ENCODE measurements at places on chromosomes 3 and 15.

DNA sequence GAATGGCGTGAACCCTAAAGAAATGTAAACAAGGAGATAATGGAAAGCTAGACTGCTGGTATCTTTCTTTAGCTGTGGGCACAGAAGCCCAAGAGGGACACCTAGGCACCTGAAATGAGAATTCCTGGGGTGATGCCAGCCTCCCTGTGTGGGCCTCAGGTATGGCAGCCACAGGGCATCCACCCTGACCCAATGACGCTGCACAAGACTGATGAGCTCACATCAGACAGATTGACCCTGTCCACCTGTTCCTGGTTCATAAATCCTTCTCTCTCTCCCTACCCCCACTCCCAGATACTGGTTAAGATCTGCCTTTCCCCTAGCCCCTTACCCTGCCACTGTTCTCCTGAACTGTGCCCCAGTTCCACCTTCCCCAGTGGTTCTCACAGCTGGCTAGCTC, 1.5 kb downstream of the GLB1 start:
- no peak for DNase-seq

GRCh38 chr3:54360320-54360719, 238.0 kb downstream of the CACNA2D3 start:
- no peak for DNase-seq

DNA sequence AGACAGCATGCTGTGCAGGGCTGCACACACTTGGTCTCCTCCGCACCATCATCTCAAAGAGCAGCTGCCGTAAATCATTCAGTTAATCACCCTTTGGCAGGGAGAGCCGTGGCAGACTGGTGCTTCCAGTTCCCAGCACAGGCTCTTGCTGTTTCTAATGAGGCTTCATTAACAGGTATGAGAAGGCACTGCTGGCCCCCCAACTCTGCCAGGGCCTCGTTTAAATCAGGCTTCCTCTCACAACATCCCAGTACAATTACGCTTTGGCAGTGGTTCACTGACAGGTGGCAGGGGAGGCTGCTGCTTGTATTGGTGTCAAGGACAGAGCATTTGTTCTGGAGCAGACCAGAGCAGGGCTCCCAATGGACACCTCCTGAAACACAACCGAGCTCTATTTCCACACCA, 77.1 kb downstream of the BFSP2 start:
- no peak for DNase-seq

DNA sequence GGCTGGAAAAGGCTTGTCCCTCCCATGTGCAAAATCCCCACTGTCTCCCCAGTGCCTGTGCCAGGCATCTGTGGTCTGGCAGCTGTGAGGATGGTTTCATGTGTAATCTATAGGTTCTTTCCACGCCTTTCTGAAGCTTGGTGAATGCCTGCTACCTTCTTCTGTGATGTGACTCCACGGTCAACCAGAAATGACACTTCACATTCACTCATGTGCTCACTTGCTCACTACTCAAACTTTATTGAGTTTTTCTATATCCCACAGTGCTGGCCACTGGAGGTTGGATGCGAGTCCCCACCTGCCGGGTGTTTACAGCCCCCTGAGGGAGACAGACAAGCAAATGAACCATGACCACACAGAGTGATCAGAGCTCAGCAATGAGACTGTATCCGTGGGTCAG, 27.9 kb upstream of the TLE3 start:
- DNase-seq: no peak

DNA sequence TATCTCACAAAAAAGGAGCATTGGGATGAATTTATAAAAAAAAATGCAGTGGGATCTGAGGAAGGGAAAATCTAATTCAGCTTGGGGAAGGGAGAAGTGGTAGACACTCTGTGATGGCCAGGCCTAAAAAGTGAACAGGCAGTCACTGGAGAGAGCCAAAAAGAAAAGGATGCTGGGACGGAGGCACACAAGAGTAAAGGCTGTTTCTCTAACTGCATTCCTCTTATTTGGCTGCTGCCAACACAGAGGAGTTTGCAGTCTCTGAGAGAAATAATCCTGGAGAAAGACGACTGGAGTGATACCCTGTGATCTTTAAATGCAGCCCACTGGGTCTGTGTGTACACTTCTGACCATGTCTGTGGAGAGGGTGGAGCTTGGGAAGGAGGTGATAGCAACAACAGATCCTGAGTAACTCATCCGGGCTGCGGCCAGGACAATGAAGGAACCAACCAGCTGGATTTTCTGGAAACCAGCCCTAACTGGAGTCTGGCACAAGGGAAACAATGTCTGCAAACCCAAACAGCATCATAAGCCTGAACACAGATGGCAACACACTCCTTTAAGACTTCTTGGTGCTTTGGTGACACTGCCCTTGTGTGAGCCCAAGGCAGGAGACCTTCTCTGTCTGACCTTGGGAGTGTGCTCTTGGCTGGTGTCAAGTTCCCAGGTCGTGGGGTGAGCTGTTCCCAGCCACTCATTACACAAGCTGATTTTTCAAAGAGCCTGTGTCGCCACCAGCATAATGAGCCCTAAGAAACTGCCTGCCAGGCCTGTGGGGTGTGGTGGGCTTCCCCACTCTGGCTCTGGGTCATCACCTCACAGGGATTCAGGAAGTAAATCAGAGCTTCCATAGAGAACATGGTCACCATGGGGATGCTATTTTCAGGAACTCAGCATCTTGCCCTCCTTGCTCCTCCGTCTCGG, 8.0 kb downstream of the FYCO1 start:
- no peak for DNase-seq

- DNase-seq: no peak
Observed at GRCh38 chr3:193174140-193174539, 66.9 kb upstream of the PLAAT1 start.

DNA sequence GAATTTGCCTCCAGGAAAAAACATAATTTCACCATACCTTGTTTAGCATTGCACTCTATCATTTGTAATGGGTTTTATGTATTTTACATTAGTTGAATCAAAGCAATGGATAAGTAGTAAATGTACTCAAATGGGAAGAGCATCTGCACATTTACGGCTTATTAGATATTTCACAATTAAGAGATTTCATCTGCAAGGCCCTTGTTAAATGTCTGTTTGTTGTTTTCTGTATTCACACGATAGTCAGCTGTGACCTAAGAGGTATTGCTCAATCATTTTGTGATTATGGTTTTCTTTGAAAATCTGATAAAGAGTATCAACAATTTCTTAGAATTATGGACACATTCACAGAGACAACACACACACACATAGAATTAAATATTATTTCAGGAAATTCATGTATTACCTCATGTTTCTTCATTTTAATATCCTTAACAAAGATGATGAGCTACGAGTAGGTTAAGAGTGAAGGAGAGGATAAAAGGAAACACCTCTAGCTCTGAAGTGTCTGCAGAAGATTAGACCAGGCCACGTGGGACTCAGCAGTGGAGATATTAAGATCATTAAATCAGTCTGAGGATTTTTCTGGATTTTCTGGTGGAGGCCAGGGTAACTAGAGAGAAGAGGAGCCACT, 121.9 kb upstream of the POU1F1 start:
- DNase-seq: no peak

- no peak for DNase-seq
Observed at GRCh38 chr3:59256230-59256629, 206.4 kb upstream of the CFAP20DC start.

DNA sequence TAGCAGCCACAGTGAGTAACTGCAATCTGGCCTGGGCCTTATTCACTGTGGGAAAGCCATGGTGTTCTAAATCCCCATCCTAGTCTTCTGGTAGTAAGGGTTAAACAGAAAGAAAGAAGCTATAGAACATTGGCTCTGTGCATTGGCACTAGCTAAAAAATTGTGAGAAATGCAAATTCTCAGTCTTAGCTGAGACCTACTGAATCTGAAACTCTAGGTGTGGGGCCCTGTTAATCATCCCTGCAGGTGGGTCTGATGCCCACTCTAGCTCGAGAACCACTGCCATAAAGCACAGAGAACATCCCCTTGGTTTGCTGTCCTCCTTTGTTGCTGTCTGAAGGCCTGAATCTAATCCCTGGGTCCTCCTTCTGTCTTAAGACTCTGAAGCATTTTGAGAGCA, 59.3 kb downstream of the MEIS2 start:
- DNase-seq: no peak

- DNase-seq: no peak
Observed at GRCh38 chr3:99521551-99521950, 116.8 kb upstream of the COL8A1 start.

GRCh38 chr15:95620934-95621579, 709.4 kb upstream of the NR2F2 start:
- DNase-seq: no peak

GRCh38 chr15:94075349-94075748, 156.0 kb upstream of the MCTP2 start:
- no peak for DNase-seq

DNA sequence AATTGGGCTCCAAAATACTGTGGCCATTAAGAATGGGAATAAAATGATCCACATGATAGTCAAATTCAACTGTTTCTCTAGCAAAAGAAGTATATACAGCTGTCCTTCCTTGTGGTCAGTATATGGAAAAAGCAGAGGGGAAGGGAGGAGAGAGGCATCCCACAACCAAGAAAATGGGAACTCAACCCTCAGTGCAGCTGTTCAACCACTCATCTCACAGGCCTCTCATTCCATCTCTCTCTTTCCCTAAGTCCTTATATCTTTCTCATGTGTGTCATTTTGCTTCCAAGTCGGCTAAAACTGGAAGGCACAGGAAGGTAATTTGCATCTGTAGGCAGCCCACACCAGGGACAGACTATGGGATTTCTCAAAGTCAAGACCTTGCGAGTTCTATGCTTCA, 27.5 kb downstream of the AVEN start:
- DNase-seq: no peak

GRCh38 chr15:53829923-53830459, 70.5 kb upstream of the WDR72 start:
- no peak for DNase-seq

DNA sequence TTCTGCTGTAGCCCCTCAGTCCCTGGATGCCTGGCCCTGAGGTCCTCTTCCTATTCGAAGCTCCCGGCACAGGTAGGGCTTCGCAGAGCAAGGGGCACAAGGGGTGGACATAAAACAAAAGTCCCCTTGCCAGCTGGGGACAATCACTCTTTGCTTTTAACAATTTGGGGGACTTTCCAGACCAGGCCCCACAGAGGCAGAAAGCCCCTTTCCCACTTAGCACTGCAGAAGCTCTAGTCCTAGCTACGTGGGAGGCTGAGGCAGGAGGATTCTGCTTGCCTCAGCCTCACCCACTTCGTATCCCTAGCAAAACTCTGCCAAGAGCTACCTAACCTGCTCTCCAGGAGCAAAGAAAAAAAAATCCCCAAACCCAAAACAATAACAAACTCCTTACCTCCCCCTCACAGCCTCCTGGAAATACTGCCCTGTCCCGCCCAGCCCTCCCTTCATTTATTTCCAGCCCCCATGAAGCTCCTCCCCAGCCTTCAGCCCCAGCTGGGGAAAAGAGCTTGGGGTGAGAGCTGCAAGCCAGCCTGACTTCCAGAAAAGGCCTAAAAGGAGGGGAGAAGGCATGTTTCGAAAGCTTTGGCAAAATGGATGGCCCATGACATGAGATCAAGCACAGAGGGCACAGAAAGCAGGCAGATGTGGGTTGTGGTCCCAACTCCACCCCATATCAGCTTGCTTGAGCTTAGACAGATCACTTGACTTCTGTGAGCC, at the start of gene CIDEC:
Gene CIDEC, minus strand, starts transcription at position 424 of the 720 bp plus-strand sequence. CDS start 1,767 bp downstream, outside the sequence.
- no peak for DNase-seq

DNA sequence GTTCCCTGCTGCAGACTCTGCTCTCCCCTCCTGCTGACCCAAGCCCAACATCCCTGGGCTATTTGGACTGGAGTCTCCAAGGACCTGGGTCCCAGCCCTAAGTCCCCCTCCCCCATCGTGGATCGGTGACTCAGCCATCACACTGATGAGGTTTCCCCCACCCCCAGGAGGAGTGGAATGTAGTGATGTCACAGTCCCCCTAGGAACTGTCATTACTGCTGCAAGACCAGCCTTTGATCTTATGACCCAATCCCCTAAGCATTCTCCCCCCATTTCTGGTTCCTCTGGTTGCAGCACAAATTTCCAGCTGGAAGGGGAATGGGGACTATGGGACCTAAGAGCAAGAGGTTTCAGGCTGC, 63.4 kb upstream of the CSPG4 start:
- peak; percentile 21 for DNase-seq

- DNase-seq: no peak
Observed at GRCh38 chr3:128987302-128988100, 6.4 kb downstream of the CFAP92 start.

GRCh38 chr3:118526758-118527513, 507.7 kb downstream of the IGSF11 start:
- DNase-seq: no peak

DNA sequence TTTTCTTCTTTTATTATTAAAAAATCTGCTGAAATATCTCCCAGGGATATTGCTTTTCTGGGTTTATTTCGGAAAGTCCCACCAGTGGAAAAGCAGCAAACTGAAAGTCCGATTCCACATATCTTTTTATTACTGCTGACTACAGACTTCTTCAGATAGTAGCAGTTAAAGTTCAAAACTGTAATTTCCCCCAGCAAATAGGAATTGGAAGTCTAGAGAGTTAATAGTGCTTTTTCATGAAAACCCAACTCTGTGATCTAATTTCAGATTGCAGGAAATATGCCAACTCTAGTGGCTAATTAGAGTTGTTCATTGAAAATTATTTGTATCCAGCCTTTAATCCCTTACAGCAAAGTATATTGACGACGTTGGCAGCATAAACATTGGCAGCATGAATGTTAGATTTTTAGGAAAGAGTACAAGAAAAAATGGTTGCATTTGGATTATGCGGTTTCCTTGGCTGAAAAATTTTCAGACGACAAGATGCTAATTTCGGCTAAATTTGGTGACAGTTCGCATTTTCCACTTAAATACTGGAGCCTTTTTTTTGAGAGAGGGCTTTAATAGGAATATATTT, 472.9 kb upstream of the CBLB start:
- no peak for DNase-seq

- no peak for DNase-seq
Observed at GRCh38 chr3:123779655-123780231, 104.4 kb downstream of the MYLK start.

DNA sequence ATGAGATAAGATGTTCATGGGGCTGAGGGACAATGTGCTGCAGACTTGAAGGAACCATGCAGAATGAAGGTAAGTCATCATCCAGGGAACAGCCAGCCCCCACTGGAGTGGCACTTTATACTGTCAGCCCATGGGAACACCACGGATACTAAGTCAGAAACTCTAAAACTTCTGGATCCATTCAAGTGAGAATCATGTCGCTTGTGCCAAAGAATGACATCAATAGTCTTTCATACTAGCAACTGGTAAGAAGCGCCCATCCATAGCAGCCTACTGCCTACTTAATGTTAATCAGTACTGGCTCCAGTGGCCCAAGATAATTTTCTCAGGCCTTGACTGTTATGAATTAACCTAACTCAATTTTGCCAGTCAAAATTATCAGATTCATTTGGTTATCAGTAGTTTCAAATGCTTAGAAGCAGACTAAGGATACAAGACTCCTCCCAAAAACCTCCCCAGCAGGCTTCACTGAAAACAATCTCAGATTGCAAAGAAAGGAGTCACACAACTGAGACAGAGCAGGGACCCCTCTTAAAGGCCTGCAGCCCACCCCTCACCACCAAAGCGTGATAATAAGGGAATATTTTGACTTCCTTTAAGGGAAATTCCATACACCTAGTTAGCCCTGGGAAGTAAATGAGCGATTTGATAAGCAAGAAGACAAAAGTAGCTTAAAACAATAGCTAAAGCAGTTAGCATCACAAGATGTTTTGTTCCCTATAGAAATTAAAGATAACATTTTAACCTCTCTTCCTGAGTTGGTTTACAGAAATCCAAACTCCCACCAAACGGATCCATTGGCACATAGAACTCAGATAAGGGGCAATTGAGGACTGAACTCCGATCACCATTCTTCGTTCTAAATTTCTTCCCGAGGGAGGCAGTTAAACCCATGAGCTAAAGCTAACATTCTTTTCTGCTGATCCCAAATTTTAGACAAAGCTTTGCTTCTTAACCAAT, 98.8 kb downstream of the TGFBR2 start:
- DNase-seq: peak; percentile 17

GRCh38 chr3:33317963-33318709, 40.9 kb downstream of the FBXL2 start:
- DNase-seq: no peak

Data from kidney glomerular epithelial cell (primary cell).